ENCODE measurements at places on chromosomes 2 and 18.

DNA sequence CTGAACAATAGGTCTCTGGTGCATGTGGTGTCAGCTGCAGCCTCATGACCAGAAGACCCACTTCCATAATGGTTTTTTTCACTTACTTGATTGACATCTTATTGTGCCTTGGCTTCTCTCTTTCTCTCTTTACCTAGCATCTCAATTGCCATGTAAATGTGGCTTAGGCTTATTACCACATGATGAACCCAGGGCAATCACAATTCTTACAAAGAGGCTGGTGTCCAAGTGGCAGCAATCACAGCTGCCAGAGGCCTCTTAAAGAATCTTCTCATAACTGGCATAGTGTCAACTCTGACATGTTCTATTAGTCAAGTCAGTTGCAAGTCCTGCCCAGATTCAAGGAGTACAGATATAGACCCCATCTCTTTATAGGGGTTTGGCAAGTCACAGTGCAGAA lies 1224.8 kb downstream of the SUCLG1 start:
- DNase-seq: no peak

- DNase-seq: no peak
These were observed 820 bp downstream of the MTCL1 start for GRCh38 chr18:8705961-8706790.

DNA sequence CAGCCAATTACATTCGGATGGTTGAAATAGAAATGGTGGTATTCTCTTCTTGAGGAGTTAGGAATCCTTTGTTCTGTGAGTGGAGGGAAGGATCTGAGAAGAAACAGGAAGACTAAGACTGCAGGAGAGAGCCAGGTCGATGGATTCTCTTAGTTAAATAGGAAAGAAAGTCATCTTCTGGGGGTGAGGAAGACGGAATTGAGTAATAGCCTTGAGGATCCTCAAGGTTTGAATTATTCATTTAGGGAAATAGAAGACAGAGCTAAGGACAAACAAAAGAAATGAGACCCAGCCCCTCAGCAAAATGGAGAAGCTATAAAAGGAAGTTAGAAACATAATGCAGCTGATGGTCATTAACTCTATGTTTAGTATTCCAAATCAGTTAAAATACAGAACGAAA lies 1.8 kb downstream of the LAPTM4A start:
- no peak for DNase-seq

DNA sequence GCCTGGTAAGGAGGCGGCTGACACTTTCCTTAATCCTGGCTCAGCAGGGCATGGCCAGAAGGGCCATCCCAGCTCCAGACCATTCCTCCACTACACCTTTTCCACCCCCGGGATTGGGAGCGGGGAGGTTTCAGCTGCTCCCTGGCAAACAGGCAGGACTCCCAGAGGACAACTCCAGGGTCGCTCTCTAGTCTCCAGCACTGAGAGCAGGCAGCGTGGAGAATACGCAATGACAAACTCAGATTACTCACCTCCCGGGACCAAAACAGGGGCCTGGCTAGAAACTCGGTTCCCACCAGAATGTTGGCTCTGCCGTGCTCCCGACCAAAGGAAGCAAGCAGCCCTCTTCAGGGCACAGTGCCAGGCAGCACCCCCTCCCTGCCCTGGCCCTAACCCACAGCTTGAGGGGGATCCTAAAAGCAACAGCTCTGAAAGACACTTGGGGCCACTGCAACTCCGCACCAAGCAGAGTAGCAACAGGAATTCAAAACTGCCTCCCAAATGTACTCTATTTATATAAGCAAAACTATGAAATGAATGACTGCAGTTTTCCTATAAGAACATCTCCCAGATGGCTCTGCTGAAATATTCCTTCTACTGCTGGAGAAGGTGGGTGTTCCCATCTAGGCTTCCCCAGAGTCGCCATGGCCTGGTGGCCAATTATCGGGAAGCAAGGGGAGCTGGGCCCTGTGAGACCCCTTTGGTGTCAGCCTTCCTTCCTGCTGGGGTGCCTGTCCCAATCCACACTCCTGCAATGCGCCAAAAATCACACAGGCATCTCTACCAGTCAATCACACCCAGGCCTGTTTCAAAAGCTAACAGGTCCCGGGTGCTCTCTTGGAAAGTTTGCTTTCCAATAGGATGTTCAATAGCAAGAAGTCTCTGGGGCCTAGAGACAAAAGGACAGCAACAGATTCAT lies 61.2 kb upstream of the POMC start:
- DNase-seq: no peak

DNA sequence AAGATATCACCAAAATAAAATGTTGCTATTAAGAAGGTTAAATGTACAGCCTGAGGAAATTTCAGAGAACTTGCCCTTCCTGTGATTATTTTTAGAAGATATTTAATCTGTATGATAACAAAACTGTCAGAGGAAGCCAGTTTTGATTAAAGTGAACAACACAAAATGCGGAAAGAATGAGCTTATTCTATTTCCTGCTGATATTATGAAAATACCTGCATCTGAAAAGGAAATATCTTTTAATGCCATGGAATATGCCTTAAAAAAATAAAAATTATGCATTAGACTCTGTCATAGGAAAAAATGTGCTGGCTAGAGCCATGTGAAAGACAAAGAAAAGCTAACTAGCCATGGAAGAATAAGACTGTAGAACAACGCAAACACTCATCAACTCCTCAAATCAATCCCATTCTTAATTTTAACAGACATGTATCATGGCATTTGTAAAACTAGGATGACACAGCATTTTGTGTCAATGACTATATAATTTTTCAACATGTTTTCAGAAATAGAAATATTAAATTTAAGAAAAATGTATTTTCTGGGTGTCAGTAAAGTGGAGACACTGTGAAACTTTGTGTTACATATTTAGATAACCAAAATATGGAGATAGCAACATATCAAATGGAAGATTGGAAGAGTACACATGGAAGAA lies 1768.2 kb downstream of the SUCLG1 start:
- no peak for DNase-seq

DNA sequence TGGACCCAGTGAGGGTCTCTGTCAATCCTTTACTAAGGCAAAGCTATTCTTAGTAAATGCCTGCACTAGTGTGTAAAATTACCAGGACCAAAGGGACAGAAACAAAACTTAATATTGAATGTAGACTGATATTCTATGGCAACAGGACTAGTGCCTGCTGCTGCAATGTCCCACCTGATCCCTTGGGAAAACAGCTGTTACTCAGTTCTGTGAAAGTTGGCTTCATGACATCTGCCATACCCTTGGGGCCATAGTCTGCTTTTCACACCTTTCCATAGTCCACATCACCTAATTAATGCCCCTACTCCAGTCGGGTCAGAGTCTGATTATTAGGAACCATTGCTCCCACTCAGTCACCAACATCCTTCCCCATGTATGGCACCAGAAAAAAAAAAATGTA lies 14.5 kb downstream of the DNAJC27 start:
- DNase-seq: no peak

- DNase-seq: no peak
These were observed 52.5 kb downstream of the KCNE4 start for GRCh38 chr2:223104336-223105132.

GRCh38 chr2:197675711-197676188 lies 363 bp upstream of the RFTN2 start:
- DNase-seq: peak; percentile 47

DNA sequence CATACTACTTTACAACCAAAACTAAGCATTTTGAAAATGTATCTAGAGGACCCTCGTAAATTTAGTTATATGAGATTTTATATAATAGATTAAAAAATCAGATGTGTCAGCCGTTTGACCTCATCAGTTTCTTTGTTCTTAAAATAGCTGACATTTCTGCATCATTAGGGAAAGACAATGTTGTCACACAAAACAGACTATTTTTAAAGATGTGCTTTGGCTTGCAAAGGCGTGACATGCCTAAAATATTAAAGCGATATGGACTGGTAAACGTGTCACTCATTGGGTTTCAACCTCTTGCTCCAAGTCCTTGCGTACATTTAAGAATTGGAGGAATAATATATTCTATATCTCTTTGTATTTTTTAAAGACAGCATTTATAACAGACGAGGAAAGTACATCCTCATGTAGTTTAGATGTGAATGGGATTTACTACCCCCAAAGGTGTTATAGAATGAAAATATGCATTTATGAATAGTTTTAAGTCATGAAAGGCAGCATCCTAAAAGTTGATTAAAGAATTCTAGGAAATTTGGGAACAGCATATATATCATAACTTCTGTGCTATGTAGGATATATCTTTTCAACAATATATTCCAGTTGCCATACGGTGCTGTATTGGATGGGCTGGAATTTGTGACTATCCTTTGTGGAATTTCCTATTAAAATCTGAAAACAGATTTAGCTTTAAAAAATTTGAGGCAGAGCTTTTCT lies 3.8 kb downstream of the MYL12A start:
- DNase-seq: no peak

DNA sequence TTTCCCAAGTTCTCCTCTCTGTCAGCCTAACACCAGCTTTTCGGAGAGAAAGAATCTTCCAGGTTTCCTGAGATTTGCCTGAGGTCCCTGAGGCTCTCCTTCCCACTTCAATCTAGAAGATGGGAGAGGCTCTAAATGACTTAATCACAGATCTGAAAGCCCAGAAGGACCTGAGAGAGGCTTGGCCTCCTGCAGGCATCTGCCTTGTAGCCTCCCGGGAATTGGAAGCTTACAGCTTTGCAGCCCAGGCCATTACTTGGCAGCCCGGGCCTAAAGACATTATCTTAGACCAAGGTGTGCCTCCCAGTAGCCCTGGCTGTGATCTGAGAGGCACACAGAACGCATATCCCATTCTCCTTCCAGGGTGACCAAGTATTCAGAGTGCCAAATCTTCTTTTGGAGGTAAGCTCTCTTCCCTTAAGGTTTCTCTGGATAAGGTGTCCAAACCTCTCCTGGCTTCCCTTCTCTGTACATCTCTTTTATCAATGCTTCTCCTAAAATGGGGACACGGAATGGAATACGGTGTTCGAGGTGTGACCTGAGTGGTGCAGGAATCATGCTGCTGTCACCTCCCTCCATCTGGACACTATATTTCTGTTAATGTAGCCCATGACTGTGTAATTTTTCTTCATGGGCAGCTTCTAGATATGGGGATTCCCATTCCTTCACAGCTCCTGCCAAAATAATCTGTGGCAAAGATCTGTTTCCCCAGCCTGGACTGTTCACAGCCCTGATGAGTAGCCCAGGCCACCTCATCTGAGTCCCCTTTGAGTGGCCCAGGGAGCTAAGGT lies 16.0 kb downstream of the CTIF start:
- no peak for DNase-seq

DNA sequence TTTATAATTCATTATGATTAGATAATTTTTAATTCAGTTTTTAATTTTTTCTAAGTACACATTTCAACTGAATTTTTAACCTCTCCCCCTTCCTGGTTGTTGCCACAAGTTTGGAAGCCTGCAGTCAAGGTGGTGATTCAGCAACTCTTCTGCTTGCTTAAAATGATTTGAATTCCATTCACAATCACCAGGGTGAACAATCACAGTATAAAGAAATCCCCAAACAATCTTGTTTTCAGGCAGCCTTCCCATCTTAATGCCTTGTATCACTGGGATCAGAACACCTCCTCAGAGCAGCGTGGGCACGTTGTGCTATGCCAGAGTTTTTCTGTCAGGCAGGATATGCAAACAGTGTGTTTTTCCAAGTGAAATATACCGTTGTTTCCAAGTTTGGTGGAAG lies 46.7 kb upstream of the BARD1 start:
- DNase-seq: peak; percentile 13

DNA sequence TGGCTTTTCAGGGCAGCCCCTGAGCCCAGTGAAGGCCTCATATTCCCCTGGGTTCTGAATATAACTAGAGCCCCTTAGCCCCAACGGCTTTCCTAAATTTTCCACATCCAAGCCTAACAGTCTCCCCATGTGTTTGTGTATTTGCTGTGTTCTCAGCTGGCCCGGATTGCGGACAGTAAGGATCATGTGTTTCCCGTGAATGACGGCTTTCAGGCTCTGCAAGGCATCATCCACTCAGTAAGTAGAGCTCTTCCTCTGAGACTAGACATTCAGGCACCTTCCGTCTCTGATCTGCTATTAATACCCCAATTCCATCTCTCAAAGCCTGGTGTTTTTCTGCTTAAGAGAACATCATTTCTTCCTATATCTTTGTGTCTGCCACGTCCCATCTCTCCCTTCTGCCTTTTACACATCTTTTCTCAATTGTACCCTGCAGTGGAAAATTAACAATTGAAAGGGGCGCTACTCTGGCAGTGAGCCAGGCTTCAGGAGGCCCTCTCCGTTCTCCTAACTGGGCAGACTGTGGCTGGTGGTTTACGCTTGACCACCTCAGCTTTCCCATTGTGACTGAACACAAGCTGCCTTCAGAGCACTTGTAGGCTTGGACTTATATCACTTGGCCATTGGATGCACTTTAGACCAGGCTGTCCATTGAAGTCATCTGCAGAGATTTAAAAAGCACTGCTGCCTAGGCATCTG lies 64.4 kb downstream of the ANTXR1 start:
- DNase-seq: no peak

- no peak for DNase-seq
These were observed 557 bp upstream of the GREB1L start for GRCh38 chr18:21241301-21242048.

DNA sequence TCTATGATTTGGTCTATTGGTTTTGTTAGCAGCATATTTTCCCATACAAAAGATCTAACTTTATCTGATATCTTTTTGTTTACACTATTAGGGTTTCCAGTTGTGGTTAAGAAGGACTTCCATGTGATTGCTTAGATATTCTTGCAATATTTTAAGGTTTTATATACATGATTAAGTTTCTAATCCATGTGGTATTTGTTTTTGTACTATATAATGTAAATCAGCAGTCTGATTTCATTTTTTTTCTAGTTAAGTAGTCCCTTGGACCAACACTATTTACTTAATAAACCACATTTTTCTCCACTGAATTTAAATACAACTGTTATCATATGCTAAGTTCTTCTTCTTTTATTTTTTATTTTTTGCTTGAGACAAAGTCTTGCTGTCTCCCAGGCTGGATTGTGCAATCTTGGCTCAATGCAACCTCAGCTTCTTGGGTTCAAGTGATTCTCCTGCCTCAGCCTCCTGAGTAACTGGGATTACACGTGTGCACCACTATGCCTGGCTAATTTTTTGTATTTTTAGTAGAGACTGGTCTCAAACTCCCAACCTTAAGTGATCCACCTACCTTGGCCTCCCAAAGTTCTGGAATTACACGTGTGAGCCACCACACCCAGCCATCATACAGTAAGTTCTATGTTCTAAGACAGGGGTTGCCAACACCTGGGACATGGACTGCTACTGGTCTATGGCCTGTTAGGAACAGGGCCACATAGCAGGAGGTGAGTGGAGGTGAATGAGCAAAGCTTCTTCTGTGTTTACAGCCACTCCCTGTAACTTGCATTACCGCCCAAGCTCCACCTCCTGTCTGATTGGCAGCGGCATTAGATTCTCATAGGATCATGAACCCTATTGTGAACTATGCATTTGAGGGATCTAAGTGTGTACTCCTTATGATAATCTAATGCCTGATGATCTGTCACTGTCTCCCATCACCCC lies 58.5 kb upstream of the RAB27B start:
- DNase-seq: no peak

GRCh38 chr2:163859951-163860350 lies 124.1 kb upstream of the FIGN start:
- DNase-seq: no peak

DNA sequence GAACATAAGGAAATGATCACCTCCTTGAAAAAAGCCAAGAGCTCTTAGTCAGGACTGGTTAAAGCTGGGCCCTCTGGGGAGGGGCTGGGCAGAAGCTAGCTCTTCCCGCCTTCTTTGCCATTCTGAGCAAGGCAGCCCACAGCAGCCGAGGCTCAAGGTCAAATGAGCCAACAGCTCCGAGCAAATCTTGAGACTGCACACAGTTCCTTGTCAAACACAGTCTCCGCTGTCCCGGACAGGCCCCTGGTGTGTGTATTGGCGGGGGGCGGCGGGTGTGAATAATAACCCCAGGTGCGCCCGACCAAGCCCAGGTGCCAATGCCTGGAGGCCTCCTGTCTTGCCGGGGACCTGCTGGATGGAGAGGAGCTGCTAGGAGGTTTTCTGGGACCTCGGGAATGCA lies 46.4 kb upstream of the ACAA2 start:
- no peak for DNase-seq

All from astrocyte of the cerebellum (primary cell).